ENCODE measurements at places on chromosomes 4 and X.

DNA sequence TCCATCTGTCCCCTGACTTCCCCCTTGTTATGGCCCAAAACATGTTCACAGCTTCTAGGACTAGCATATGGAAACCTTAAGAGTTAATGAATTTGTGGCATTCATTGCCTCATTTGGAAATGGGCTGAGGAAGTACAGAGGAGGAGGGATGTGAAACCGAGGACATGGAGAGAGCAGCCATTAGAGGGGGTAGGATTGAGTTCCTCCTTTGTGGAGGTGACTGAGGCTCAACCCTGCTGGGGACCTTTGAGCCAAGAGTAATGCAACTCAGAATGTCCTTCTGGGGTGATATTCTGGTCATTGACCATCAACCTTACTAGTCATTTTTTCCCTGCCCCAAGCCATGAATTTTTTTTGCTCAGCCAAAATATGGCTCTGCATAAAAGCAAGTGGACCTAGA, 109.4 kb downstream of the ZNF518B start:
- no peak overlapping the region for H3K4me3 ChIP-seq
- no peaks in the 10 kb centered on the region for H3K4me1 ChIP-seq
- no peak for DNase-seq
- H3K27me3 ChIP-seq: no peaks in the 10 kb centered on the region

- H3K36me3 ChIP-seq: no peaks in the 10 kb centered on the region
- no peak for DNase-seq
- H3K4me3 ChIP-seq: no peak overlapping the region
Measured at GRCh38 chr4:90071289-90072235, 55.6 kb upstream of the CCSER1 start.

DNA sequence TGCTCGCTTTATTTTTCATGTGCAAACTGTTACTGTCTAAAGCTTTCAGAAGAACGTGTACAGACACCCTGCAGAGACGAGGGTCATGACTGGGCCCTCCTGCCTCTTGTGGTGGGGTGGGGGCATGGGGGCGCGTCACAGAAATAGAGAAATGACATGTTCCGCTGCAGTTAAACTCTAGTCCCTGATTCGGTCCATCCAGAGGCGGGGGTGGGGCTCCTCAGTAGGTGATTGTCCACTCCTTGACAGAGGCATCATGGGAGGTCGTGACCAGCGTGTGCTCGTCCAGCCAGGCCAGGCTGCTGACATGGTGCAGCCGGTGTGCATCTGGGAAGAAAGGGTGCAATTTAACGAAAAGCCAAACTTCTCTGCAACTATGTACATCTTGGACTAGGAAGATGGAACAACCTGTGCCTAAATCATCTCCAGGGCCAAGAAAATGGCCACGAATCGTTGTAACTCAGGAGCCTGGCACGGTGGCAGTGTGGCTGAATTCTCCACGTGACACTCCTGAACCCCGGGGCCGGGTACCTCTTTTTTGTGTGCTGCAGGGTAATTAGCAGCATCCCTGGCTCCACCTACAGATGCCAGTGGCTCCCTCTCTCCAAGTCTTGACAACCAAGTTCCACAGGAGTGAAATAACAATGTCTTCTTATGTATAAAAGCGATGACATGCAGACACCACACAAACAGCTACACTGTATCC, 41.3 kb downstream of the WDR1 start:
- H3K36me3 ChIP-seq: peaks cover 40% of the 10 kb centered on the region
- H3K27ac ChIP-seq: no peak overlapping the region
- no peak for DNase-seq
- no peak overlapping the region for H3K4me3 ChIP-seq
- no peaks in the 10 kb centered on the region for H3K27me3 ChIP-seq

DNA sequence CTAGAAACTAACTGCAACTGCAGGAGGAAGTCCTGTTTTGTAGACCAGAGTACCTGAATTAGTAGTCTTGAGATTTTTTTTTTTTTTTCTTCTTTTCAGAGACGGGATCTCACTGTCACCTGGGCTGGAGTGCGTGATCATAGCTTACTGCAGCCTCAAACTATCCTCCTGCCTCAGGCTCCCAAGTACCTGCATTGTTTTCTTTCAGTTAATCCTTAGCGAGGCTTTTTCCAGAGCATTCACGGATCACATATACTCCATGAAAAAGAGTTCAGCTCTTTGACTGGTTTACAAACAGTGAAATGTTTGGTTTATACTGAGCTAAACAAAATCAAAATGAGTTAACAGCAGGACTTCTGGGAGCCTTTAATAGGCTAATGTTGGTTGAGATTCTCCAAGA, 45.8 kb downstream of the KLHL15 start:
- H3K4me1 ChIP-seq: no peaks in the 10 kb centered on the region
- no peaks in the 10 kb centered on the region for H3K27me3 ChIP-seq
- no peak overlapping the region for H3K27ac ChIP-seq
- H3K36me3 ChIP-seq: no peaks in the 10 kb centered on the region
- no peak overlapping the region for H3K4me3 ChIP-seq

DNA sequence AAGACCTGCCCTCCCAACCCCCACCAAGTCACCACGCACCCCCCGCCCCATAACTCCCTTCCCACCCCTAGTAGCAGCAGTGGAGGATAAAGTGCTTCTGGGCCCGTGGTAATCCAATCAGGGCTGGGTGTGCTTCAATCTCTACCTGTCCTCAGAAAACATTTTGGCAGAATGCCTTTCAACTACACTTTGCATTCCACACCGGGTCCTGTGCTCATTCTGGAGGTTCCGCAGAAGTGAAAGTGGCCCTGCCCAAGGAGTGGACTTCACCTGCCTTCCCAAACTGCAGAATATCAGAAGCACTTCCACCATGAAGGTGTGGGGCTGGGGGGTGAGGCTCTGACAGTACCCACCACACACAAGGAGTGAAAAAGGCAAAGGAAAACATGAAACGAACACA, 322.3 kb downstream of the DHX15 start:
- H3K36me3 ChIP-seq: no peaks in the 10 kb centered on the region
- peak; percentile 31 for DNase-seq
- peaks cover 5% of the 10 kb centered on the region for H3K4me1 ChIP-seq
- H3K27me3 ChIP-seq: no peaks in the 10 kb centered on the region
- no peak overlapping the region for H3K4me3 ChIP-seq

- no peaks in the 10 kb centered on the region for H3K36me3 ChIP-seq
- no peak for DNase-seq
- H3K27me3 ChIP-seq: no peaks in the 10 kb centered on the region
- no peak overlapping the region for H3K4me3 ChIP-seq
Measured at GRCh38 chr4:72743078-72743477, 174.1 kb upstream of the ADAMTS3 start.

- no peak overlapping the region for H3K4me3 ChIP-seq
- H3K27ac ChIP-seq: no peak overlapping the region
- no peaks in the 10 kb centered on the region for H3K36me3 ChIP-seq
- H3K27me3 ChIP-seq: no peaks in the 10 kb centered on the region
- peak; percentile 1 for DNase-seq
Measured at GRCh38 chrX:118679290-118679689, 48.1 kb upstream of the IL13RA1 start.

- DNase-seq: no peak
- H3K4me3 ChIP-seq: no peak overlapping the region
- peaks cover 5% of the 10 kb centered on the region for H3K4me1 ChIP-seq
- no peak overlapping the region for H3K27ac ChIP-seq
- no peaks in the 10 kb centered on the region for H3K27me3 ChIP-seq
- no peaks in the 10 kb centered on the region for H3K36me3 ChIP-seq
Measured at GRCh38 chr4:78693777-78694456, 82.2 kb upstream of the BMP2K start.

GRCh38 chrX:131874300-131874699, 148.8 kb upstream of the STK26 start:
- no peaks in the 10 kb centered on the region for H3K27me3 ChIP-seq
- H3K4me3 ChIP-seq: no peak overlapping the region
- H3K36me3 ChIP-seq: no peaks in the 10 kb centered on the region
- H3K27ac ChIP-seq: no peak overlapping the region

- no peaks in the 10 kb centered on the region for H3K27me3 ChIP-seq
- no peak overlapping the region for H3K27ac ChIP-seq
- H3K4me3 ChIP-seq: no peak overlapping the region
- H3K36me3 ChIP-seq: no peaks in the 10 kb centered on the region
- peak; percentile 10 for DNase-seq
Measured at GRCh38 chr4:103067841-103068547, 8.6 kb downstream of the SLC9B2 start.
